Activated B cell treated with CpG ODN at 0.5 μM for 24 hours (primary cell): ENCODE measurements at places on chromosomes 12 and 14. TPM values are rescaled to one million over a fixed set of nuclear protein-coding genes. Genes with fewer than 3 reads are reported as not detected.

DNA sequence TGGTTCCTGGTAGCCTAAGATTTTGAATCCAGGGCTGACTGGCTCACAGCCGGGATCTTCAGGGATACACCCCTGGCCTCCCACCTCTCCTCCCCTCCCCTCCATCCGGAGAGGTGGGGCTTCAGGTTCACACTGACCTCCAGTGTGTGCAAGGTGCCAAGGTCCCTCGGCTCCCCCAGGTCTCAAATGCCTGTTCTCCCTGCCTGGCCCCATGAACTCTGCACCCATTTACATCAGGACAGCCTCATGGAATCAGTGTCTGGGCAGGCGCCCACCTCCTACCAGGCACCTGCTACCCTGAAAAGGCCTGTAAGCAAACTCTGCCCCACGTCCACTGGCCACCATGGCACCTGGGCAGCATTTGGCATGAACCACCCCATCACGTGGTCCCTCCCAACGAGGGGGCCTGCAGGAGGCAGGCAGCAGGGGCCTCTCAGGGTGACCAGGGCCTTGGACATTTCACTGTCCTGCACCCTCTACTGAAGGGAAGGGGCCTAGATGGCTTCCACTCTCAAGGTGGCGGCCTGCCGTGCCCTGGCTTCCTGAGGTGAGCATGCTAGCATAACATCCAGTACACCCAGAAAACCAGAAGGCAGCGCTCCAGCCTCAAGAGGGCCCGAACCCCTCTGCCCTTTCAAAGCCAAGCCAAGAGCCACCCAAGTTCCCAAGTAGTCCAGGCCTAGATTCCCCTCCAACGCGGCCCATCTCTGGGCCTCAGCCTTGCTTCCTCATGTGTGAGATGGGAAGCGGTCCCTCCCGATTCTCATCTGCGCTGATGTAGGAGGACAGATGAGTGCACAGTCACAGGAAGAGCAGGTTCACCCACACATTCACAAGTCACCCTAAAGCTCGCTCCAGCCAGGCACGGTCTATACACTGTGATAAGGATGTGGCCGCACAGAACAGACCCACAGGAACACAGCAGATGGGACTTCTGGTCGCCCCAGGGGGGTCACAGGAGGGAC, 37.3 kb downstream of the CCDC85C start:
- no peaks in the 10 kb centered on the region for H3K4me1 ChIP-seq
- H3K27me3 ChIP-seq: peaks cover 1% of the 10 kb centered on the region
- H3K27ac ChIP-seq: no peak overlapping the region
- no peak overlapping the region for H3K4me3 ChIP-seq

DNA sequence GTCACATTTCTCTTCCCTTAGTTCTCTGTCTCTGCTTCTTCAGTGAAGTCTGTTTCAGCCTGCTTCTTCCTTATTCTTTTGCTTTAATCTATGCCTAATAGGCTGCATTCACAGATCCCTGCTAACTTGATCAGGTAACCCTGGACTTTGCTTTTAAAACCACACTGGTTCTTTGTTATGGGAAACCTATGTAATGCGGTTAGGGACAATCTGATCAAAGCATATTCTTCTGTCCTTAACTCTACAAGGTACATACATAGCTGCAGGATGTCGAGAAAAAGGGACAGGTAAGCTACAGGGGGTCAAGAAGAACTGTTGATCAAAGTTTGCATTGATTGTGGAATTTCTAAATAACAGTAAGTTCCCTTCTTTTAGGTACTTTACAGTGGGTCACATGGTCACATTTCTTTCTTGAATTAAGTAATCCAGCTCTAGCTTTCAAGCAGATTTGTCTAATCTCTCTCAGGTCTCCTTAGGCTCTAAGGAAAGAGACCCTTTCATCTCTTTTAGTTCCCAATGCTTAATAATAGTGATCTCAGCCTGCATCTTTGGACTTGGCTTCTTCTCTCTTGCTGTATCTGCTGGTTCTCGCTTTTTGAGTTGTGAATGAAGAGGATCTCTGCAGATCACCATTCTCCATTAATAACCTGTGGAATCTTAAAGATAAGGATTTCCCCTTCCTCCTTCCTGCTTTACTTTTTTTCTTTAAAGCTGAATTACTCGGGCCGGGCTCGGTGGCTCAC, 3.8 kb downstream of the COPZ1 start:
- peaks cover 49% of the 10 kb centered on the region for H3K4me1 ChIP-seq
- no peaks in the 10 kb centered on the region for H3K27me3 ChIP-seq
- no peak overlapping the region for H3K27ac ChIP-seq
- H3K4me3 ChIP-seq: no peak overlapping the region

DNA sequence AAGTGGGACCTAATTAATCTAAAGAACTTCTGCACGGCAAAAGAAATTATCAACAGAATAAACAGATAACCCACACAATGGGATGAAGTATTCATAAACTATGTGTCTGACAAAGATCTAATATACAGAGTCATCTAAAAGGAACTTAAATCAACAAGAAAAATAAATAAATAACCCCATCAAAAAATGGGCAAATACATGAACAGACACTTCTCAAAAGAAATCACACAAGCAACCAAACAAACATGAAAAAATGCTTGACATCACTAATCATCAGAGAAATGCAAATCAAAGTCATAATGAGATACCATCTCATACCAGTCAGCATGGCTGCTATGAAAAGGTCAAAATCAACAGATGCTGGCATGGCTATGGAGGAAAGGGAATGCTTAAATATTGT, 466.9 kb downstream of the SOX5 start:
- no peaks in the 10 kb centered on the region for H3K4me1 ChIP-seq
- no peaks in the 10 kb centered on the region for H3K27me3 ChIP-seq
- no peaks in the 10 kb centered on the region for H3K36me3 ChIP-seq
- no peak for DNase-seq
- H3K27ac ChIP-seq: no peak overlapping the region

- no peak for DNase-seq
- no peaks in the 10 kb centered on the region for H3K27me3 ChIP-seq
- H3K4me3 ChIP-seq: no peak overlapping the region
- H3K27ac ChIP-seq: peak overlapping the region; percentile 79
- H3K36me3 ChIP-seq: peaks cover 13% of the 10 kb centered on the region
Observed at GRCh38 chr14:91396013-91396660, 21.5 kb downstream of the CCDC88C start.

DNA sequence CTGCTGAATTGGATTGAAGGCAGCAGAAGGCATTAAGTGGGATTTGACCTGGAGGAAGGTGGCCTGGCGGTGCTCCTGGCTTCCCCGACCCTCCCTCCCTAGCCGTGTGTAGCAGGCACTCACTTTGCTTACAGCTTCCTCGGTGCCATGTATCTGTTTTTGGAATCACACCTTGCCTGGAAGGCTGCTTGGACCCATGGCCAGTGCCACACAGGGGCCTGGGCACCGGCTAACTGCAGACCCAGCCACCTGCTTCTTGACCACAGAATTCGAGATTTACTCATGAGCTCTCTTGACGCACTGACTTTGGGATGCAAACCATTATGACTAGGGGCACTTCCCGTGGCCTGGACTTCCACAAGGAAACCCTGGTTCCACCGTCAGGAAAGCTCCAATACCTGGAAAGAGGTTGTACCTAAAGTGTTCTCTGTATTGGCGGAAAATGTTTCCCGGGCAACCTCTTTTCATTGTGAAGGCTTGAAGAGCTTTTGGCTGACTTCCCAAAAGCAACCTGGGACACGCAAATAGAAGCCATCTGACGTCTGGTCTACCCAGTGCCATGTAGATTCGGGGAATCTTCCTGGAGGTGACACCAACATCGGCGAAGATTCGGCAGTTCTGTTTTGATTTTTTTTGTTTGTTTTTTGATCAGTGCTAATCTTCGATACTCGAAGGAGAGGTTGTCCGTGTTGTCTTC, 125.6 kb upstream of the RTL1 start:
- H3K4me3 ChIP-seq: no peak overlapping the region
- H3K36me3 ChIP-seq: no peaks in the 10 kb centered on the region

DNA sequence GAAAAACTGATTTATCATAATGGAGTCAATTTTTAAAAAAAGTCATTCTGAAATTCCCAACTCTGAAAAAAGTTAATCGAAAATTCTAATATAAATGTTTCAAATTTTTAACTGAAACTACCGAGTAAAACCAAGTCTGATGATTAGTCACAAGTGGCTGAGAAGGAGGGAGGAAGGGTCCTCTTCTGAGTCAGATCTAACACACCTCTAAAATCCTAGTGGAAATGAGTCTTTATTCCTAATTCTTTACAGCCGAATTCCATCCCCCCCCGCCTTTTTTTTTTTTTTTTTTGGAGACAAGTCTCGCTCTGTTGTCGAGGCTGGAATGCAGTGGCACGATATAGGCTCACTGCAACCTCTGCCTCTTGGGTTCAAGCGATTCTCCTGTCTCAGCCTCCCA, 37.9 kb downstream of the RAD9B start:
- no peak overlapping the region for H3K27ac ChIP-seq
- peaks cover 82% of the 10 kb centered on the region for H3K36me3 ChIP-seq
- H3K4me1 ChIP-seq: peaks cover 23% of the 10 kb centered on the region
- no peaks in the 10 kb centered on the region for H3K27me3 ChIP-seq

- peak overlapping the region; percentile 53 for H3K4me3 ChIP-seq
- H3K27ac ChIP-seq: peak overlapping the region; percentile 82
- H3K27me3 ChIP-seq: no peaks in the 10 kb centered on the region
- H3K4me1 ChIP-seq: peaks cover 95% of the 10 kb centered on the region
Observed at GRCh38 chr12:64679487-64680001, 69.2 kb downstream of the RASSF3 start.

DNA sequence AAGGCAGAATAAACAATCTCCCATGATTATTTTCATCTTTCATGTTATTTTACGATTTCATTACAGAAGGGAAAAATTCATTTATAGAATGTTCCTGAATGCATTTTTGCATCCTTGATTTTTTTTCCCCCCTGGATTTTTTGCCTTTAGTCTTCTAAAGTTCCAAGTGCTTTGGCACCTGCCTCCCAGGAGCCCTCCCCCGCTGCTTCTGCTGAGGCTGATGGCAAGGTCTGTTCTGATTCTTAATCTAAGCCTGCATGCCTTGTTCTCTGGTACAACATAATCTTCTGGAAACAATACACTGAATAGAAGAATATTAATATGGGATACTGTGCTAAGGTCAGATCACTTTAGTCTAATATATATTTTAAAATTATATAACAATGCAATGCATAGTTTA, 18.0 kb downstream of the YARS2 start:
- no peak overlapping the region for H3K4me3 ChIP-seq
- no peak for DNase-seq
- no peaks in the 10 kb centered on the region for H3K4me1 ChIP-seq
- H3K36me3 ChIP-seq: peaks cover 80% of the 10 kb centered on the region

DNA sequence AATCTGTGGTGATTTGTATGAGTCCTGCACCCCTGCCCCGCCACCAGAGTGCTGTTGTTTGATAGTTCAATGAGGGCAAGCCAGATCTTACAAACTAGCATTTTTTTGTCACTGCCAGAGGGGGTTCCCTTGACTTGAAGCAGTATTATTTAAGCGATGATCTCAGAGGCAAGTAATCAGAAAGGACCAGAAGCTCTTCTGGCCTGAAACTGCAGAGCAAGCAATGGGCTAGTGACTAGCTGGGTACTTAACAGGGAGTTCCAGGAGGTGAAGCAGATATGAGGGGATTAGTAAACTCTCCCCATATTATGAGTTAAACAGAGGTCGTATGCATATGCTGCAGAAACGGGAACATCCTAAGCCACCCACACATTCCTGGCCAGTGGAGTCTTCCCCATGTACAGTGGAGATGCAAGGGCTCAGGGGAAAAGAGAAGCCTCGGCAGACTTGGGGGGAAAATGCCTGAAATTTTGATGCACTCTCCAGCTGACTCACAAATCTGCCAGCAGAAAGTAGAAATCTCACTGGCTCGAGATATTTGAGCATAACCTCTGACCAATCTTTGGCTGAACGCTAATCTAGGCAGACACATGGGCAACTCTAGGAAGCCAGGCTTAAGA, 8.3 kb upstream of the CRACR2A start:
- H3K27ac ChIP-seq: no peak overlapping the region
- peaks cover 4% of the 10 kb centered on the region for H3K27me3 ChIP-seq
- no peak overlapping the region for H3K4me3 ChIP-seq
- no peaks in the 10 kb centered on the region for H3K4me1 ChIP-seq
- H3K36me3 ChIP-seq: no peaks in the 10 kb centered on the region
- DNase-seq: no peak

- peaks cover 16% of the 10 kb centered on the region for H3K4me1 ChIP-seq
- no peak for DNase-seq
- peaks cover 60% of the 10 kb centered on the region for H3K27me3 ChIP-seq
- no peak overlapping the region for H3K27ac ChIP-seq
- no peaks in the 10 kb centered on the region for H3K36me3 ChIP-seq
Observed at GRCh38 chr12:109307051-109307450, 2.0 kb downstream of the FOXN4 start.

DNA sequence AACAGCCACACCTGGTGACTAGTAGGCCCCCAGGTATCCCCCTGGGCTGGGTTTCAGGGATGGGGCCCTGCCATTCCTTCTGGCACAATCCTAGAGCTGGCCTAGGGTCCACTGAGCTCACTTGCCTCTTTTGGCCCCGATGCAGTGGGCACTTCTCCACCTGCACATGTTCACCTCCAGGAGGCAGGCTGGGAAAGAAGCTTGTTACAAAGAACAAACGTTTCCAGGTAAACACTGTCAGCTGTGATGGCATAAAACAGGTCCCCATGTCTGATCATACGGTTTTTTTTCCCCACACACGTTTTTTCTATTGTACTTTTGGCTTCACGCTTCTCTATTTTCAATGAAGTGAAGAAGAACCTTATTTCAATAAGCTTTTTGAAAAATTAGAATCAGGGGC, 15.8 kb upstream of the HVCN1 start:
- H3K36me3 ChIP-seq: no peaks in the 10 kb centered on the region
- H3K27me3 ChIP-seq: no peaks in the 10 kb centered on the region
- DNase-seq: no peak
- H3K4me3 ChIP-seq: no peak overlapping the region
- H3K27ac ChIP-seq: no peak overlapping the region

GRCh38 chr12:68932961-68933893, at the start of gene CPM:
CPM (minus strand) TSS chr12:68933171; CDS start chr12:68932837, 334 bp downstream.
- peak within 1 kb of the TSS; percentile 28 for H3K27ac ChIP-seq
- no peaks in the 10 kb centered on the region for H3K36me3 ChIP-seq
- peak; percentile 78 for DNase-seq
- H3K27me3 ChIP-seq: no peaks in the 10 kb centered on the region
- H3K4me3 ChIP-seq: peak within 1 kb of the TSS; percentile 83

DNA sequence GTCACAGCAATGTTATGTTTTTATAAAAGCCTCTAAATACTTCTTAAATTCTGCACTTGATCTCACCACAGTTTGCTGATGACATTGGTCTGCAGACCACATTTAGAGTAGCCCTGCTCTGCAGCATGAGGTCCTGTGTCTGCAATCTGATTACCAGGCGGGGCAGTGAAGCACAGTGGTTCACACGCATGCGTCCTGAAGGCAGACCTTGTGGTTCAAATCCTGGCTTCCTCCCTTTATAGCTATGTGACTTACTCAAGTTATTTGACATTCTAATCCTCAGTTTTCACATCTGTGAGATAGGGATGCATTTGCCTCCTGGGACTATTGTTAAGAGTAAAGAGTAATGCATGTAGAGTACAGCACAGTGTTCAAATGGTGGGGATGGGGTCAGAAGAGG, 50.3 kb downstream of the BMAL2 start:
- no peak overlapping the region for H3K27ac ChIP-seq
- no peaks in the 10 kb centered on the region for H3K36me3 ChIP-seq
- DNase-seq: no peak
- no peaks in the 10 kb centered on the region for H3K4me1 ChIP-seq

Gene TEX52
- not detected in 2 replicates for total RNA-seq

Gene CABP1
- total RNA-seq: 0.27 TPM in 1 of 2 replicates, not detected in the other

Gene TRIM9
- 0.24 and 0.67 TPM in 2 replicates for total RNA-seq

Gene DBX2
- total RNA-seq: not detected in 2 replicates

Gene SOAT2
- not detected in 2 replicates for total RNA-seq

Gene SLCO1A2
- not detected in 2 replicates for total RNA-seq

Gene CLMN
- 23.4 and 23.9 TPM in 2 replicates for total RNA-seq

Gene KRT77
- total RNA-seq: not detected in 2 replicates
